ENCODE measurements at places on chromosomes 6 and 20. TPM values are rescaled to one million over a fixed set of nuclear protein-coding genes. Genes with fewer than 3 reads are reported as not detected.

Gene PABPC1L
- total RNA-seq = 20.4 TPM

Gene ANGPT4
- under 0.01 TPM for total RNA-seq

Gene TUBB2B
- 0.39 TPM for total RNA-seq

Gene PLAGL2
- total RNA-seq = 5.6 TPM

Data from placental epithelial cell (primary cell).